ENCODE measurements at places on chromosomes 11 and 22.

DNA sequence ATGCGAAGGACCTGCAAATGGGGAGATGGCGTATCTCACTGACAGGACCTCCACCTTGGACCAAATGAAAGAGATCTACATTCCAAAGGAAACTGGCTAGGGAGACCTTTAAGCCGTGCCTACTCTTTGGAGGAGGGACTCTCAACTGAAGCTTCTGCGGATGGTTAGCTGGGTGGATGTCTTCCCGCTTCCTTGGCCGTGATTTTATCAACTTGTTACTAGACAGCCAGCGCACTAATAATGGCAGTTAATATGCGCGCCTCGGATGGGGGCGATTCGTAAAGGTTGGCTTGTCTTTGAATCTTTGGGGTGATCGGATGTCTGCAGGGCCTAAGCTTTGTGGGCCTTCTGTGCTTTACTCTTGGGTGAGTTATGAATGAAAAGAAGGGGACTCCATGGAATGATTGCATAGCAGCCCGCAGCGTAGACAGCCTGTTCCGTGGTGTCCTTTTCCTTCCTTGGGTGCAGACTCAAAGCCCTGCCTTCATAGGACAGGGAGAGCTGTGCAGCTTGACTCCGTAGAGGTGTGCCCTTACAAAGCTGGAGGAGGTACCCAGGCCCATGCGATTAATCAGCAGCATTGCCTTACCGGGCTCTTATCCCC is 1.5 kb downstream of the ZNRF3 start:
- DNase-seq: no peak

DNA sequence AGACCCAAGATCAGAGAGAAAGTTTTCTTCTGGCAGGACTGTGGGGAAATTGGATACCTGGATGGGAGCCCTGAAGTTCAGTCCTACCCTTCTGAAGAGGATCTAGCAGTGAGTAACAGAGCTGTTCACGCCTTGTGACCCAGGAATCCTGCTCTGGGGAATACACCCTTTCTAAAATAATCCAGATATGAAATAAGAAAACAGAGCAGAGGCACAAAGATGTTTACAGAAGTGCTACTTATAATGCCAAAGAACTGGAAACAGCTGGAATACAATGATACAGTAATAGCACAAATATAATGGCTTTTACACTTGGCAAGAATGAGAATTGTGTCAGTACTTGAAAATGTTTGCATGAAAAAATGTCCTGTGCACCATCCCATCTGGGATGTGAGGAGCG is 304.0 kb upstream of the NARS2 start:
- DNase-seq: no peak

- peak; percentile 72 for DNase-seq
These were observed 14.5 kb upstream of the CYTH4 start for GRCh38 chr22:37267661-37268413.

DNA sequence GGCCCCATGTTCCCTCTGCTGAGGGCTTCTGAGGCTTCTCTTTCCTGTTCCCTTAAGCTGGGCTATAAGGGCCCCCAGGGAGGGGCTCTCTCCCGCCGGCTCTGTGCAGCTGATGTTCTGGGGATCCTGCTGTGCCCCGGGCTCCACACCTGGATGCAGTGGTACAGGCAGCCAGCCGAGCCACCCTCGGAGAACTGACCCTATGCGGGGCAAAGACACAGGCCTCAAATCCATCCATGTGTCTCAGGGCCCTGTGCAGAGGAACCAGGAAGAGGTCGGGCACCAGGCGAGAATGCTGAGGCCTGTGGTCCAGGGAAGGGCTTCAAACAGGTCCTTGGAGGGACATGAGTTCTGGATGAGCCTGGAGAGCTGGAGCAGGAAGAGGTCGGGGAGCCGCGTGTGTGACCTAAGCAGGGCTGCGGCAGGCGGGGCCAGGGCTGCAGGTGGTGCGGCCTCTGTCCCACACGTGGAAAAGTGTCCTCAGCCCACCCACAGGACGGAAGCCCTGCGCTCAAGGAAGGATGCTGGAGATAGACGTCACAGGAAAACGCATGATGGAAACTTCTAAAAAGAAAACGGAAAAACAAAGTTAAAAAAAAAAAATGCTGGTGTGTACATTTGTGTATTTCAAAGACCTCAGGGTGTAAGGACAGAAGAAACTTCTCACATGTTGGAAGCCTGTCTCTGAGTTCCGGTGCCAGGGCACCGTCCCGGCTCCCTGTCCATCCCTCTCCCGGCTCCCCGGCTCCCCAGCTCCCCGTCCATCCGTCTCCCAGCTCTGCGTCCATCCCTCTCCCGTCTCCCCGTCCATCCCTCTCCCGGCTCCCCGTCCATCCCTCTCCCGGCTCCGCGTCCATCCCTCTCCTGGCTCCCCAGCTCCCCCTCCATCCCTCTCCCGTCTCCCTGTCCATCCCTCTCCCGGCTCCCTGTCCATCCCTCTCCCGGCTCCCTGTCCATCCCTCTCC is 1149.2 kb downstream of the BRD1 start:
- no peak for DNase-seq

DNA sequence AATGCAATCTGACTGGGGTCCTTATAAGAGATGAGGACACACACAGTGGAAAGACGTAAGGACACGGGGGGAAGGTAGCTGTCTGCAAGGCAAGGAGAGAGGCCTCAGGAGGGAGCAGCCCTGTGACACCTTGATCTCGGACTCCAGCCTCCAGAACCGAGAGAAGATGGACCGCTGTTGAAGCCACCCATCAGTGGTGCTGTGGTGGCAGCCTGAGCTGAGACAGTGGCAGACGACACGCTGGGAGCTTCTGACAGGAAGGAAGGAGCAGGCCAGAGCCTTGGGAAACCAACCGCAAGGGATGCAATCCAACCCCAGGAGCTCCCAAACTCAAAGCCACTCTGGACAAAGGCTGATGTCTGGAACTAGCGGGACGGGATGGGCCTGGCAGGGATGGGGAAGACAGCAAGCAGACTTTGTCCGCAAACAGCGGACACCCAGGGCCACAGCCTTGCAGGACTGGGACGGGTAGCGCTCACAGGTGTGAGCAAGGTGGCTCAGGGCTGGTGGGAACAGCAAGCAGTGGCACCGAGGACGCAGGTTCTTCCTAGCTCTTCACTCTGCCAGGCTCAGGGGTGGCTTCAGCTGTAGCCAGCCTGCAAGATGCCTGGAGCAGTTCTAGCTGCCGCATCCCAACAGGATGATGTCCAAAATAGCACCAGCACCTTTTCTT is 10.9 kb downstream of the LTO1 start:
- no peak for DNase-seq

- no peak for DNase-seq
These were observed 6.0 kb upstream of the TMEM123 start for GRCh38 chr11:102458548-102458947.

DNA sequence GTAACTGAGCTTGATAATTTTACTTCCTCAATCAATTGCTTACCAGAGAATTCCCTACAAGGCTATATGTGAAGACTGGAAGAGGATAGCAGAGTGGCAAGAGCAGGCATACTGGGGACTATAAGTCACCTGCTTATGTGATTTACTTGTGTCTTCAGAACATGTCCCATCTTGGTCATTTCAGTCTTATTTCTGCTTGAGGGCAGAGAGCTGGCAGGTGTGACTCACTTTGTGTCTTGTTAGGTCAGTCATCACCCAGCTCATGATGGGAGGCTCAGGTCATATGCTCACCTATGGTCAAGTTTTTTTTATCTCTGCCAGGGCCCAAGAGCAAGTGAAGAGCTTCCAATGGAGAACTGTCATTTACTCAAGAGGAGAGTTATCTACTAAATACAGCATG is 6.2 kb downstream of the SRSF8 start:
- no peak for DNase-seq

GRCh38 chr22:43974028-43974545 is 18.8 kb downstream of the SAMM50 start:
- no peak for DNase-seq

- no peak for DNase-seq
These were observed 34.0 kb upstream of the EMID1 start for GRCh38 chr22:29171721-29172120.

DNA sequence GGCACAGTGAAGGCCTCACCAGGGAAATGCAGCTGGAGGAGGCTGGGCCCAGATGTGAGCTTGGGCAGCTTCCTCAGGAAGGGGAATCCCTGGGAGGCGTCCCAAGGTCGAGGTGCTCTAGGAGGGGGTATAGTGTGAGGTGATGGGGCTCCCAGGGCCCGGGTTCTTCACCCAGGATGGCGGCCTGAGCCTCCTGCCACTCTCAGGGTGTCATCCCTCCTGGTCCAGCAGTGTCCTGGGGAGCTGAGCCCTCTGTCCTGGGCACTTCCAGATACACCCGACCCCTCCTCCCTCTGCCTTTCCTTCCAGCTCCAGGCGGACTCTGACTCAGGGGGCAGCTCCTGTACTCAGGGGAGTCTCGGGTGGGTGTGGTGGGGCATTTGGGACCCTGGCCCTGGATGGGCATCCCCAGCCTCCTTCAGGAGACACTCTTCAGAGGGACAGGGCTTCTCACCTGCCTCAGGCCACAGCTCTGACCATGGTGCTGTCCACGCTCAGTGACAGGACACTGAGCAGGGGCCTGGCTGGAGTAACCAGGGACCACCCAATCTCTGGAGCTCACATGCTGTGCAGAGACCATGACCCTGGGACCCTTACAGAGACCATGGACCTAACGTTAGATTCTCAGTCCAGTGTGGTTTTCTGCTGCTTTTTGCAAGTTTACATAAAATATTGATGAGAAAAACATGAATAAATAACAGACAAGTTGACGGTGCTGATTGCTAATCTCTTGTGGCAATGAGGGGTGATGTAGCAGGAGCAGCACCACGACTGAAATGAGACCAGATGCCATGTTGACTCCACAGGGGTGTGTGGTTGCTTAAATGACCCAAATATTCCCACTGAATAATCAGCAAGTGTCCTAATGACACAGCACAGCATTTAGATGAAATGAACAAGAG is 101.9 kb downstream of the GGTLC2 start:
- no peak for DNase-seq

GRCh38 chr11:118921121-118921928 is 4.4 kb downstream of the BCL9L start:
- DNase-seq: peak; percentile 24

DNA sequence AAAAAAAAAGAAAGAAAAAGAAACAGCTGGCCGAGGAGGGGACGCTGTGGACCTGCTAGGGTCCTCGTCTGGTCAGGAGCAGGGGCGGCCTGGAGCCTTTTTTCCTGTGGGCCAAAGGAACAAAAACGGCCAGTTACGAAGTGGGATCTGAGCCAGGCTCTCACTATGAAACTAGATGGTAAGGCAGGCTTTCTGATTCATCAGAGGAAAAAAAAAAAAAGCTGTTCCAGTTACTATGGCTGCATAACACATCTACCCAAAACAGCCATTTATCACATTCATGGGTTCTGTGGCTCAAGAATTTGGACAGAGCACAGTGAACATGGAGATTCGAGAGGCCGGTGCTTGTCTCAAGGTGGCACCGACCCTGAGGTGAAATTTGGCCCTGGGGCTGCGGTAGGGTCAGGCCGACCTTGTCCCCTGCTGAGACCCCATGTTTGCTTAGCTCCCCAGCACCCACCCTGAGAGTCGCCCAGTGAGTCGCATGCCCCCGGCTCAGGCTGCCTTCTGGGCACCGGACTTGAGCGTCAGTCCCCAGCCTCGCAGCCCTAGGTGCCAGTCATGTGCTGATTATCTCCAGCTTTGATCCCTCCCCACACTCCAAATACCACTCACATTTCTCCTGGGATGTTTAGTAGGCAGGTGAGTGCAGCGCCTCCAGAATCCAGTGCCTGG is 34.2 kb downstream of the MRGPRD start:
- DNase-seq: peak; percentile 32

DNA sequence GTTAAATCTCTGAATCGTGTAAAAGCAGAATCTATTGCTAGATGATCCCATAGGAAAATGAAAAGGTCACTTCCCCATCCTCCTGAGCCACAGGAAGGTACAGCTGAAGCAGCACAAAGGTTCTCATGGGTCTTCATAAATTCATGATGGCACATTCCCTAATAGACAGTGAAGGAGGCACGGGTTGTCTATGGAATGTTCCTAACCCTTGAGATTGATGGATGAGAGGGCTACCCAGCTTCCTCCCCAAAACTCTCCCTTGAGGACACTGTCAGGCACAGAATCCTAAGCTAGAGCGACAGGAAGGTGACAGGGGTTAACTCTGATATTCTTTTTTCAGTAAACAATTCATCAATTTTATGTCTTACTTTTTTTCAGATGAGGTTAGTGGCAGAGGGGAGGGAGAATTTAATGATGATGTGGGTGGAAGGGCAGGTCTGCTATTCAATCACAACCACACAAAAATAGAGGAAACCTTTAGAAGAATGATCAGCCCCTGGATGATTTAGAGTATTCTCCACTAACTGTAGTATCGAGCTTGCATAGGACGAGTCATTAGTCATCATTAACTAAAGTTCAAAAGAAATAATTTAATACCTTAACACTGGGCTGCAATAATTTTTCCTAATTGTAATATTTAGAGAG is 33.1 kb downstream of the SEZ6L start:
- no peak for DNase-seq

GRCh38 chr11:87453531-87454089 is 415.9 kb downstream of the TMEM135 start:
- no peak for DNase-seq

DNA sequence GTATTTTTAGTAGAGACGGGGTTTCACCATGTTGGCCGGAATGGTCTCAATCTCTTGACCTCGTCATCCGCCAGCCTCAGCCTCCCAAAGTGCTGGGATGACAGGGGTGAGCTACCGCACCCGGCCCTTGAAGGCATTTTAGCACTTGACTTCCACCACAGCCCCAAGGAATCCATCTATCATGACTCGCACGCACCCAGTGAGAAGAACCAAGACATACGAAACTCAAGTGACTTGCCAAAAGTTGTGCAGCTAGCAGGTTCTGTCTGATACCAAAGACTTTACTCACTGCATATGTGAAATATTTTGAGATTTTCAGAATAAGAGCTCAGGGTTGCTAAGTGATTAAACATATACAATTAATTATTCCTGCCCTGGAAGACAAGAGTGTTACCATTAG is 21.0 kb downstream of the FLI1 start:
- DNase-seq: no peak

DNA sequence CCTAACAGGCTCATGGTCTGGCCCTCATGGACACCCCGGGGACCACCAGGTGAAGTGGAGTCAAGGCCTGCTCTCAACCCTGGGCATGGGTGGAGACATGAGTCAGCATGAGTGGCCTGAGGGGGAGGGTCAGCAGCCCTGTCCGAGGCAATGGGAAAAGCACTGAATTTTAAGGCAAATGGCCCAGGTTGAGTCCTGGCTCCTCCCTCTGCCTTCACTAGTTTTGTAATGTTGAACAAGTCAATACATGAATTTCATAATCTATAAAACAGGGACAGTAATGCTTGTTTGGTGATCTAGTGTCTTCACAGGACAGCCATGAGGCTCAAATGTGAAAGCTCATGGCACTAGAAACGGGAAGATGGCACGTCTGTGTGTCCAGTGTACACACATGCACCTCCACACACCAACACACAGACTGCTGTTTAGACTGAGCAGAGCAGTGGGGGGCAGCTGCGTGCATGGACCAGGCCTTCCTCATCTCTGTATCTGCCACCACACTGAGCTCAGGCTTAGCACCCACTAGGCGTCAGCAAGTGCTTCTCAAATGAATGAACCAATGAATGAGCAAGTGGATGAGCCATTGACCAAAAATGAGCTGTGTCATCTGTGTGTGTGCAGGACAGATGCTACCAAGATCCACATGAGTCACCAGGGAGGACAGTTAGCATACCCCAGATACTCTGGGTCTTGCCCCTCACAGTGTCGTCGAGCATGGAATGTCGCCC is 63.4 kb downstream of the NRXN2 start:
- DNase-seq: no peak

GRCh38 chr22:31341386-31342088 is 4.6 kb downstream of the PATZ1 start:
- no peak for DNase-seq

GRCh38 chr22:38699143-38699542 is 1.6 kb downstream of the JOSD1 start:
- no peak for DNase-seq

GRCh38 chr22:23536821-23537345 is 43.2 kb downstream of the IGLL1 start:
- no peak for DNase-seq

All from hematopoietic multipotent progenitor cell treated with erythropoietin and hydrocortisone succinate and interleukin-3 and kit ligand, for 4 days (in vitro differentiated cells).